ENCODE measurements at places on chromosomes 12 and 14.

- no peak for DNase-seq
These were observed 8.6 kb downstream of the TMEM179 start for GRCh38 chr14:104595911-104596450.

DNA sequence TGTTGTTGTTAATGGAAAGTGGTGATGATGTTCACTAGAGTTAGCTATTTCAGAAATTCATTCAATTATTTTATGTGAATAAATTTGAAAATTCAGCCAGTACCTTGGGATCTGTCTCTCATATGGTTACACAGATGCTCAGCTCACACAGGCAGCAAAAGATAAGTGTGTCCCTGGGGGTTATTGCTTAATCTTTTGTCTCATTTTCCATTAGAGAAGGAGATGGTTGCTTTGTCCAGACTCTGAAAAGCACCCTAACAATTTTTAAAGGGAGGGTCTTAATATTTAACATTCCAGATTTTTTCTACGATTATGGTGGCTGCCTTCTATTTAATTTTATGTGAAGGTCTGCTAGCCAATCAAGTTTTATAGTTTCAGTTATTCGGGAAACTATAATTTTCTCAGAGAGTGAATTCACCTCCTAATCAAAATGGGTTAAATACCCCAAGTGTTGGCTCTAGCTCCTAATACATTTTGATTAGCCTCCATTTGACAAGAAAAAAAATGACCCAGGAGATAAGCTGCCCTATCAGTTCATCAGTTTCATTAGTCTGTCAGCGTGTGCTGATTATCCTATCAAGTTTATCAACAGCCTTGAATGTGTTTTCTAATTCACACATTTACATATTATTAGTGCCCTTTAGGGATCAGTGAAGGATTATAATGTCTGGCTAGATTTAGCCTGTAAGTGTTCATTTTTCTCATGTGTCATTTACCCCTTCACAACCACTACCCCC lies 282.1 kb downstream of the TMTC2 start:
- no peak for DNase-seq

GRCh38 chr14:105250986-105251385 lies 2.7 kb downstream of the BTBD6 start:
- DNase-seq, result no peak

- no peak for DNase-seq
These were observed 58.8 kb downstream of the GPR68 start for GRCh38 chr14:91185721-91186120.

- DNase-seq, result no peak
These were observed 366.1 kb upstream of the TMPO start for GRCh38 chr12:98149270-98149669.
